Posterior vena cava (tissue), 2 donors: ENCODE measurements at places on chromosomes 12 and 14. TPM values are rescaled to one million over a fixed set of nuclear protein-coding genes. Genes with fewer than 3 reads are reported as not detected.

HOXC6 gene
- 23.5 TPM for total RNA-seq

GARIN6 gene
- not detected for total RNA-seq

MYH6 gene
- not detected for total RNA-seq

DCP1B gene
- total RNA-seq, result 14.6 TPM

KRT6B gene
- not detected for total RNA-seq

TEX52 gene
- total RNA-seq, result not detected

OR4K5 gene
- total RNA-seq, result not detected

CD9 gene
- total RNA-seq, result 281 TPM

ZNF385A gene
- 23.2 TPM for total RNA-seq

CEBPE gene
- total RNA-seq, result 0.19 TPM

KRT76 gene
- not detected for total RNA-seq

B4GALNT1 gene
- total RNA-seq, result 4.3 TPM

KRT3 gene
- not detected for total RNA-seq

SYNE2 gene
- total RNA-seq, result 83.9 TPM

GALNT6 gene
- 8.0 TPM for total RNA-seq

KCNC2 gene
- total RNA-seq, result not detected

KRT7 gene
- 4.1 TPM for total RNA-seq

GPD1 gene
- 4.5 TPM for total RNA-seq

NUAK1 gene
- 17.7 TPM for total RNA-seq

ASCL1 gene
- total RNA-seq, result not detected

TPH2 gene
- total RNA-seq, result not detected

SMCO3 gene
- total RNA-seq, result 1.4 TPM

SYNDIG1L gene
- total RNA-seq, result 0.29 TPM

COX8C gene
- 0.52 TPM for total RNA-seq

KERA gene
- total RNA-seq, result not detected

MANSC4 gene
- not detected for total RNA-seq

GSG1 gene
- total RNA-seq, result not detected

TBX5 gene
- total RNA-seq, result not detected

CCDC197 gene
- total RNA-seq, result not detected

MYL6B gene
- 32.9 TPM for total RNA-seq

OSBPL8 gene
- total RNA-seq, result 87.3 TPM

KRT85 gene
- not detected for total RNA-seq

BEGAIN gene
- 1.2 TPM for total RNA-seq

RGS6 gene
- 2.0 TPM for total RNA-seq

PIANP gene
- total RNA-seq, result 0.69 TPM

P2RX7 gene
- total RNA-seq, result 4.5 TPM

LARP4 gene
- total RNA-seq, result 72.0 TPM

MSRB3 gene
- 299 TPM for total RNA-seq

EIF5 gene
- 191 TPM for total RNA-seq
